ENCODE measurements at places on chromosomes 6 and 20. TPM values are rescaled to one million over a fixed set of nuclear protein-coding genes. Genes with fewer than 3 reads are reported as not detected.

The TPD52L1 gene
- 33.8 TPM for total RNA-seq

The KCNK17 gene
- total RNA-seq = 11.6 TPM

DNA sequence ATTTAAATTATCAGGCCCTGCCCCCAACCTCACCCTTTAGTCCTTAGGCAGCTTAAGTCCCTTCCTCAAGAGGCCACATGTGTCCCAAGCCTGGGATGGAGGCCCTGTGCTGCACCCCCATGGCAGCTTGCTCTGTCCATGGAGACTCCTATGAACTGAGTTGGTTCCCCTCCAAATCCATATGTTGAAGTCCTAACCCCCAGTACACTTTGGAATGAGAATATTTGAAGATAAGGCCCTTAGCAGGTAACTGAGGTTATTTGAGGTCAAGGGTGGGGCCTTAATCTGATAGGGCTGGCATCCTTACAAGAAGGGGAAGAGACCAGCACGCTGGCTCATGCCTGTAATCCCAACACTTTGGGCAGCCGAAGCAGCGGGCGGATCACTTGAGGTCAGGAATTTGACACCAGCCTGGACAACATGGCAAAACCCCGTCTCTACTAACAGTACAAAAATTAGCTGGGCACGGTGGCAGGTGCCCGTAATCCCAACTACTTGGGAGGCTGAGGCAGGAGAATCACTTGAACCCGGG lies 6.7 kb upstream of the BEND3 start:
- DNase-seq = no peak

The GJA10 gene
- total RNA-seq = not detected

The FAM110A gene
- total RNA-seq = 17.9 TPM

- no peak for DNase-seq
Measured at GRCh38 chr6:52513464-52513863, 63.4 kb downstream of the TRAM2 start.

The CCN5 gene
- not detected for total RNA-seq

GRCh38 chr6:143294265-143294860 lies 156.1 kb downstream of the ADAT2 start:
- DNase-seq = no peak

GRCh38 chr6:138157986-138158638 lies 3.6 kb upstream of the ARFGEF3 start:
- DNase-seq = no peak

The IPCEF1 gene
- total RNA-seq = 0.77 TPM

DNA sequence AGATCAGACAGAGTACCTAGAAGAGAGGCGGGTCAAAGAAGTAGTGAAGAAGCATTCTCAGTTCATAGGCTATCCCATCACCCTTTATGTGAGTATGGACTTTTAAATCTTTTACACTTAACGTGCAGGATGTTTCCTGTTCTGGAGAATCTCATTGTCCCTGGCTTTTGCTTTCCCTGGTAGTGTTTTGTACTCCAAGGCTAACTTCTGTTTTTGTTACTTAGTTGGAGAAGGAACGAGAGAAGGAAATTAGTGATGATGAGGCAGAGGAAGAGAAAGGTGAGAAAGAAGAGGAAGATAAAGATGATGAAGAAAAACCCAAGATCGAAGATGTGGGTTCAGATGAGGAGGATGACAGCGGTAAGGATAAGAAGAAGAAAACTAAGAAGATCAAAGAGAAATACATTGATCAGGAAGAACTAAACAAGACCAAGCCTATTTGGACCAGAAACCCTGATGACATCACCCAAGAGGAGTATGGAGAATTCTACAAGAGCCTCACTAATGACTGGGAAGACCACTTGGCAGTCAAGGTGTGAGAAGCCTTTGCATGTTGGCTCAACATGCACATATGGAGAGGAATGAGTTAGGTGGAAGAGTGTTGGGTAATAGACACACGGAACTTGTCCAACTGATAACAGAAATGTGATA lies 3.3 kb downstream of the HSP90AB1 start:
- no peak for DNase-seq

The OPN5 gene
- 0.09 TPM for total RNA-seq

The CUL7 gene
- total RNA-seq = 58.9 TPM

The ZNF311 gene
- total RNA-seq = 0.91 TPM

DNA sequence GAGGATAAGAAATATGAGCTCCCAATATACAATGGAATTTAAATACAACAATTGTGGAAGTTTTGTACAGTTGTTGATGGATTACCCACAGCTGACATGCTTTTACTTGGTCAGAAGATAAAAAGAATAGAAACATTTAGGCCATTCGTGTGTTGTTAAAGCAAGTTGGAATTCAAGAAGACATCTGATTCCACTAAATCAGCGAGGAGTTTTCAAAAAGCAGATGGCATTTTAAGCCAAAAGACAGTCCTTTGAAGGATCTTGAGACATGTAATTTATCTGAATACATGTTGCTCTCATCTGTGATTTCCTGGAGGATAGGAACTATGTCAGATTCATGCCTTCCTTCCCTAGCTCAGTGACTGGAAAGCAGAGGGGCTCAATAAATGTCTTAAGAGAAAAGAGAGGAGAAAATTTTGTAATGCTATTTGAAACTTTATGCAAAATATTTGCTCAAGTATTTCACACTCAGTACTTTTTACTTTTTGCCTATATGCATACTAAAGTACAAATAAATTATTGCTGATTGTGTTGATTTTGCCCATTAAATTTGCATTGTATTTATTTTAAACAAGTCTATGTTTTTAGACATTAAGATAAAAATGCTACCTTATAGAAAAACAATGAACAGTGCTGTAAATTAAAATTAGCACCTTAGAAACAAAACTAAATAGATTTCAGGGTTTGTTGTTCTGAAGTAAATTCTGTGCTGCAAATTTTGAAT lies 733.8 kb upstream of the FLRT3 start:
- DNase-seq = no peak

GRCh38 chr20:59207235-59207634 lies 43.6 kb downstream of the ZNF831 start:
- no peak for DNase-seq

The MEP1A gene
- total RNA-seq = 4.1 TPM

The LAMA4 gene
- 2.1 TPM for total RNA-seq

GRCh38 chr6:40717411-40718057 lies 130.4 kb upstream of the LRFN2 start:
- DNase-seq = no peak

- no peak for DNase-seq
Measured at GRCh38 chr6:43727634-43728033, 40.0 kb upstream of the MRPS18A start.

- DNase-seq = no peak
Measured at GRCh38 chr20:57432862-57433491, 41.8 kb downstream of the RBM38 start.

GRCh38 chr6:166597711-166598440 lies 11.4 kb upstream of the RAMACL start:
- DNase-seq = no peak

The ADGRF5 gene
- total RNA-seq = 0.04 TPM

- DNase-seq = no peak
Measured at GRCh38 chr20:57620274-57620990, at the start of gene ZBP1. Gene ZBP1 (minus strand): TSS chr20:57620426. CDS start chr20:57620295, 131 bp downstream.

The SULF2 gene
- total RNA-seq = 104 TPM

The RGS17 gene
- total RNA-seq = 2.6 TPM

GRCh38 chr6:159279790-159280277 lies 110.6 kb downstream of the FNDC1 start:
- no peak for DNase-seq

The NKAIN2 gene
- total RNA-seq = 3.1 TPM

DNA sequence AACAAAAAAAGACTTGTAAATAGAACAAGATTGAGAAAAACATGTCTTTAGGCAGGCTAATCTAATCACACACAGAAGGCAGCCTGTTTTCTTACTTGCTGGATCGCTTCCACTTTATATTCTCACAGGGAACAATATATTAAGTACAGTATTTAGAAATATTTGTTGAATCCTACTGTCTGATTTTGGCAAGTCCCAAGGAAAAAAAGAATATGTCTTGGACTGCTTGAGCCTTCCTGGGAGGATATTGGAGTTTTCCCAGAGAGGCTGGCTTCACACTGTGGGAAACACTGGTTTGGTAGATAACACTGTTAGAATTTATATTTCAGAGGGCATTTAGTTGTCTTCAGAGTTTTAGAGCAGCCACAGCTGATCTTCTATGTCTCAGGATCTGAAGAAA lies 229.7 kb downstream of the PRL start:
- no peak for DNase-seq

DNA sequence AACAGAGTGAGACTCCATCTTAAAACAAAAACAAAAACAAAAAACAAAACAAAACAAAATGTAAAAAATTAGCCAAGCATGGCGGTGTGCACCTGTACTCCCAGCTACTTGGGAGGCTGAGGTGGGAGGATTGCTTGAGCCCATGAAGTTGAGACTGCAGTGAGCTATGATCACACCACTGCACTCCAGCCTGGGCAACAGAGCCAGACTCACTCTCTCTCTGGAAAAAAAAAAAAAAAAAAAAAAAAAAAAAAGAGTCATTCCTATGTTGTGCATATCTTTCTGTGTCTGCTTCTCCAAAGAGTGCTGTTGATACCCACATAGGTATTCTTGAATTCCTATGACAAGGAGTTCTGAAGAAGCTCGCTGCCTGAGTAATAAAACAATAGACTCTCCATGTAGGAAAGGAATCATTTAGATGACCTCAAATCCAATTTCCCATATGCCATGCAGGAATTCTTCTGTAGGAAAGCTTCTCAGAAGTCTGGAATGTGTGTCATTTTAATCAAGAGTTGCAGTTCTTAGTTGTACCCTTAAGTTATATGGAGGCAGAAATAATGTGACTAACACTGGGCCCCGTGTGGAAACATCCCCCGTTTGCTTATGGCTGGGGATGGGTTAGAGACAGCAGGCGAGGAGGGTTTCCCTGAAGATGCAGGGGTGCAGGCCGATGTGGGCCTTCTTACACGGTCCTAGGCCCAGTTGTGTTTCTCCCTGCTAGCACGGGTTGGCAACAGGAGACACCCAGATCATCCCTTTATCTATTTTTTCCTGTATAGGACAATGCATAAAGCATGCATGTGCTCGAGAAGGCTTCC lies 79.4 kb downstream of the ZDHHC14 start:
- DNase-seq = no peak

The TNNC2 gene
- total RNA-seq = not detected

DNA sequence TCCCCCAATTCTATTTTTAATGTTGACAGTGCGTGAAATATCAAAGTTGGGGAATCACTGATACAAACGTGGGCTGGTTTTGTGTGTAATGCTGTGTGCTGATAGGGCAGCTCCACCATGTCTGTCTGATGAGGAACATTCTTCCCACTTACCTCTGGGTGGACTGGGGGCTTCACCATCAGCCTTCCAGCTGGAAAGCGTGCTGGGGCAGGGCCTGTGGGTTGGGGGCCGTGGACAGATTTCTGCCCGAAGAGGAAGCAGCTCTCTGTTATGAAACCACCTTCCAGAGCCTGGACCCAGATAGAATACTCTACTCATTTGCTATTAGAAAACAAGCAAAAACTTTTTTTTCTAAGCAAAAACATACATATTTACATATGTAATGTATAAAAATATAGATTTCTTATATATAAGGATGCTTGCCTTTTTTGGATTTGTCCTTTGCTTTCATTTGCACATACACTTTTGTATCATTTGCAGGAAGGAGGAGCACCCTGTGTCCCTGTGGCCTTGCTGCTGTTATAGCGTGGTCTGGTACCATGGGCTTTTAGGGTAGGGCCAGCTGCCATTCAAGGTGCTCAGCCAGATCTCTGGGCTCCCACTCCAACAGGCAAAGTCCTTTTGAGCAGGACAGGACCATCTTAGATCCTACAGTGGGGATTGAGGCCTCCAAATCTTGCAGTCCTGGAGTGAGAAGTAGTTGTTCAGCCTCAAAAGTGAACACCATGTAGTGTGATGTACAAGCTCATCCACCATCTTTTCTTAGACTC lies 48.1 kb downstream of the DUSP22 start:
- DNase-seq = no peak

The MAS1 gene
- not detected for total RNA-seq

- no peak for DNase-seq
Measured at GRCh38 chr6:19866173-19866984, 29.2 kb downstream of the ID4 start.

DNA sequence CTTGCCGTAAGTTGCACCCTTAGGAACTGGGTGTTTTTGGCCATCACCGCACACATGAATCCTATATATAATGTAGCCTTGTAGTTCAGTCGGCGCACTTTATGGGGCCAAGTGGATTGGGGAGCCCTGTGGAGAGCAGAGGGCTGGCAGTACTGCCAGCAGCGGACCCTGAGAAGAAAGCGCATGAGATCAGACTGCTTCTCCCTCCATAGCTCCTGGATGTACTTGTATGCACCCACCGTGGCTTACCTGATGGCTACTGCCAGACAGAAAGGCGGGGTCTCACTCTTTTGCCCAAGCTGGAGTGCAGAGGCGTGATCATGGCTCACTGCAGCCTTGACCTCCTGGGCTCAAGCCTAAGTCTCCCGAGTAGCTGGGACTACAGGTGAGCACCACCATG lies 32.8 kb upstream of the OVOL2 start:
- no peak for DNase-seq

DNA sequence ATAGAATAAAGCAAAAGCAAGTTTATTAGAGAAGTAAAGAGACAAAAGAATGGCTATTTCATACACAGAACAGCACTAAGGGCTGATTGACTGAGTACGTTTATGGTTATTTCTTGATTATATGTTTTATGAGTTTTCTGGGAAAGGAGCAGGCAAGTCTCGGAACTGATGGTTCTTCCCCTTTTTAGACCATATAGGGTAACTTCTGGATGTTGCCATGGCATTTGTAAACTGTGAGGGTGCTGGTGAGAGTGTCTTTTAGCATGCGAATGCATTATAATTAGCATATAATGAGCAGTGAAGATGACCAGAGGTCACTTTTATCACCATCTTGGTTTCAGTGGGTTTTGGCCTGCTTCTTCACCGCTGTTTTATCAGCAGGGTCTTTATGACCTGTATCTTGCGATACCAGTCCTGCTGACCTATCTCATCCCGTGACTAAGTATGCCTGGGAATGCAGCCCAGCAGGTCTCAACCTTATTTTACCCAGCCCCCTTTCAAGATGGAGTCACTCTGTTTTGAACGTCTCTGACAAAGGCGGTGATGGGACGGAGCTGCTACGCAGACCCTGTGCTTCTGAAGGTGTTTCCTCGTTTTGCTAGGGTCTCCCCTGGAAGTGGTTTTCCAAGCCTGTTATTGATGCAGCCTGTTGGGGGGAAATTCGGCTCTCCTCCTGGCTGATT lies 45.4 kb upstream of the BMP6 start:
- no peak for DNase-seq

The KHDC1L gene
- total RNA-seq = not detected

GRCh38 chr6:17907406-17908229 lies 79.8 kb downstream of the KIF13A start:
- DNase-seq = no peak

The RBL1 gene
- total RNA-seq = 17.2 TPM

All from progenitor cell of endocrine pancreas (in vitro differentiated cells).